Kidney tubule cell (primary cell): ENCODE measurements at places on chromosomes 7 and 10.

GRCh38 chr10:62916141-62916603 lies 100.0 kb upstream of the EGR2 start:
- DNase-seq, result peak; percentile 80

GRCh38 chr10:132065491-132066105 lies at the start of gene JAKMIP3:
Gene JAKMIP3, plus strand, starts transcription at chr10:132065946. Its CDS starts 38,863 bp downstream, at chr10:132104809.
- DNase-seq, result peak; percentile 91

GRCh38 chr10:44780426-44780825 lies 130.7 kb upstream of the TMEM72 start:
- DNase-seq, result no peak

DNA sequence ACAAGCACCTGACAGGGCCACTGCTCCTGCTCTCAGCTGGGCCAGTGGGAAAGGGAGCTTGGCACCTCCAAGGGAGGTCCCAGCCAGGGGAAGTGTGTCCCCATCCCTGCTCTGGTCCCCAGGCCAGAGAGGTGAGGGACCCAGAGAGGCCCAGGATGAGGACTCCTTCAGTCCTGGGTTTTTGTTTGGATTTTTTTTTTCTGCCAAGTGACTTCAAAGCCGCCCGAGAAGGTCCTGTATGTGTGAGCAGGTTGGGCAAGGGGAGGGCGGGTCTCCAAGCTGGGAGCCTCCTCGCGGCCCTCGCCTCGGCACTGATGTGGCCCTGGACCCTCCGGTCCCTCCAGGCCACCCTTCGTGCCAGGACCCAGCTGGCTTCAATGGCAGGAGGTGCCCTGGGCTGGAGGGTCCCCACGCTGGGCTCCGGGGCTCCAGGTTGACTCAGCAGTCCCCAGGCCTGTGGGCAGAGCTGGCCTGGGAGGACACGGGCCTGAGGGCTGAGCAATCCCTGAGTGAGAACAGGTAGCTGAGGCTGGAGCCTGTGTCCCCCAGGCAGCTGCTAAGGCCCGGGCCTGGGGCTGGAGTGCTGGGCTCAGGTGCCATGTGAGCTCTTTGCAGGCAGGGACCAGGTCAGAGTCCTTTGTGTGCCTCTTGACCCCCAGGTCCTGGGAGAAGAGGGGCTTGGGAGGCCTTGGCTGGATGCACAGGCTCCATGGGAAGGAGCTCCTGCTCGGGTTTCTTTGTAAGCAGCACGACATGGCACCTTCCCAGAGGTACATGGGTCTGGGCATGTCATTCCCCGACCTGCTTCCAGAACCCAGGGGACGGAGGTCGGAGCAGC lies 140.6 kb downstream of the FAM53B start:
- DNase-seq, result no peak

- DNase-seq, result no peak
These were observed 4.7 kb upstream of the WASHC2A start for GRCh38 chr10:50063100-50063499.

DNA sequence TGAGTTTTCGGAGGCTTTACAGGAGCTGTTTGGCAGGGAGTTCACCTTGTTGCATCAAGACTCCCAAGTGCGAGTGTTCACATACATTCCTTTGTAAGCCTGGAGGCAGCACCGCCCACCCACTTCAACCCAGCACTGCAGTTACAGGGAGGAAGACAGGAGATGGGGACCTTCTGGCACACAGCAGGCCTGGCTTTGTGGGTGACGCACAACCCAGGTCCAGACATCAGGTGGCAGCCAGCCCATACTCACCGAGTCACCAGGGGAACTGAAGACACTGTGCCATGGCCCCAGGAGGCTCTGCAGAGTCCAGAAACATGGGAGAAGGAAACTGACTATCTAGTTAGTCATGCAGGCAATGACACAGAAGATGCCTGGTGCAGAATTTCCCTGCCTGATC lies 305.9 kb upstream of the RNF32 start:
- peak; percentile 93 for DNase-seq

- DNase-seq, result no peak
These were observed 171.2 kb downstream of the ARHGAP12 start for GRCh38 chr10:31757386-31757791.

DNA sequence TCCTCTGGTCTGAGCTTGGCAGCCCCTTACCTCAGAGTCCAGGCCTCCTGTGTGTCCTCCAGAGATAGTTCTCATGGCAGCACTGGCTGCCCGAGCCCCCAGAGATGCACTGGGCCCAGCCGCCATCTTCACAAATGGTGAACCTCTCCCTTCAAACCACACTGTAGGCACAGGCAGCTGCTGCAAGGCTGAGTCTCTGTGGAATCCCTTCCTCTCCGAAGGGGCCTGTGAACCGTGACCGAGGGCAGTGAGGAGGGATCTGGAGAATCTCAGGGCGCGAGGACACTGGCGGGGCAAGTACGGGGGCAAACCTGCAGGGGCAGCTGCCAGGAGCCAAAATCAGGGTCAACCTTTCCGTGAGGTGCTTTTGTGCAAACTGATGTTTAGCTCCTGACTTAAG lies 69.5 kb upstream of the CFAP46 start:
- peak; percentile 40 for DNase-seq

DNA sequence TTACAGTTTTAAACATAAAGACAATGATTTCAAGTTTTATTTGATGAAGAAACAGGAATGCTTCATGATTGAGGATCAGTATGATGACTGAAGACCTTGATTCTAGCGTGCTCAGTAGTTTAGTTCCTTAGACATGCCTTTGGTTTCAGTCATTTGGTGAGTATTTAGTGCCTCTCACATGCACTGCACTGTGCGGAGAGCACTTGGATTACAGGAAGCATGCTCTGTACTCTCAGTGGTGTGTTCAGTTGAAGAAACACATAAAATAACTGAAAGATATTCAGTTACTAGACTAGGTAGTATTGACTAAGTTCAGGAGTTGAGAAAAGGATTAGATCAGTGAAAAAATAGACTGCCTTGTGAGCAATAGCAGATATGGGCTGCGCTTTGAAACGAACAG lies 25.5 kb downstream of the RBM17 start:
- no peak for DNase-seq

- no peak for DNase-seq
These were observed 13.6 kb upstream of the NDUFA5 start for GRCh38 chr7:123571187-123571586.

DNA sequence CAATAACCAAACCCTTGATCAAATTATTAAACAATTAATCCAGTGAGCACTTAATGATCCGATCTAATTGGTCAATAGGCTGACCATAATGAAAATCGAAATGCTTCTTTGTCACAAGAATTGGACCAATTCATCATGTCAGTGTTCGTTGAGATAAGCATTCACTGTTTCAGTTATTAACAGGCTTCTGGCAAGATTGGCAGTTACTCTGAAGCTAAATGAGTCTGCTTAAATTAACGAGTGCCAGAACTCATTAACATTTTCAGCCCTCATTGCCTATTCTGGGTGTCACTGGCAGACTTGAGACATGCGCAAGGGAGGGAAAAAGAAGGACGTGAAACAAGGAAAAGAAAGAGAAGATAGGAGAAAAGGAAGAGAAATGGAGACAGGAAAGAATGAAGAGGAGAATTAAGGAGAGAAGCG lies 30.7 kb upstream of the SLC26A3 start:
- DNase-seq, result no peak

GRCh38 chr10:48184224-48184623 lies 90.3 kb downstream of the FRMPD2 start:
- no peak for DNase-seq

GRCh38 chr7:32515890-32516550 lies 20.7 kb downstream of the AVL9 start:
- DNase-seq, result peak; percentile 82

GRCh38 chr10:125129076-125129458 lies 31.3 kb downstream of the CTBP2 start:
- no peak for DNase-seq
